ENCODE measurements at places on chromosomes 7 and 10.

GRCh38 chr7:36315309-36315944 lies 74.2 kb upstream of the ANLN start:
- DNase-seq, result no peak

GRCh38 chr7:2175514-2175913 lies 57.2 kb downstream of the MAD1L1 start:
- no peak for DNase-seq

- DNase-seq, result no peak
Observed at GRCh38 chr10:23293973-23294590, 50.5 kb downstream of the C10orf67 start.

DNA sequence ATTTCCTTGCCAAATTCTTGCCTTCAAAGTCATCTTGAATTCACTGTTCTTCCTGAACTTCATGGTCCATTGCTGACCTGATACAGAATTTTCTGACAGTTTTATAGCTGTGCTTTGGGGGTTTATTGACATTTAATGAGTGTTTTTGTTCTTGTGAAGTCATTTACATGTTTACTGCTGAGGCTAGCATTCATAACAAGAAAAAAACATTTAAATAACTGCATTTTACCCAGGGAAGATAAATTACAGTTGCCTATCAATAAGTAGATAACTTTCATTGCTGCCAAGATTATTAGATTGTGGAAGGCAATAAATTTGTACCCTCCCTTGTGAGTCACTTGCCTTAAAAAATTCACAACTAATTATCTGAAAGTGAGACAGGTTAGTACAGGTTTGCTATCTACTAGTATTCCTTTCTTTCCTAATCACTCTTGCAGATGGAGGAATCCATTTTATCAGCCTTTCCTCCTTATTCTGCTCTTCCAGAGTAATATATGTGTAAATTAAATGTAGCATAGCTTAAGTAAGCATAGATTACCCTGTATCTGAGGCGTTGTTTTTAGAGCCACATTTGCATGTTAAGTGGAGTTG lies 178.4 kb downstream of the EXOC4 start:
- no peak for DNase-seq

GRCh38 chr7:50212666-50213621 lies 91.6 kb upstream of the IKZF1 start:
- no peak for DNase-seq
